ENCODE measurements at places on chromosomes 12 and 14.

- no peak for DNase-seq
Observed at GRCh38 chr12:69840727-69841126, 15.7 kb downstream of the MYRFL start.

GRCh38 chr14:105532735-105533141 lies 6.4 kb downstream of the TMEM121 start:
- no peak for DNase-seq

DNA sequence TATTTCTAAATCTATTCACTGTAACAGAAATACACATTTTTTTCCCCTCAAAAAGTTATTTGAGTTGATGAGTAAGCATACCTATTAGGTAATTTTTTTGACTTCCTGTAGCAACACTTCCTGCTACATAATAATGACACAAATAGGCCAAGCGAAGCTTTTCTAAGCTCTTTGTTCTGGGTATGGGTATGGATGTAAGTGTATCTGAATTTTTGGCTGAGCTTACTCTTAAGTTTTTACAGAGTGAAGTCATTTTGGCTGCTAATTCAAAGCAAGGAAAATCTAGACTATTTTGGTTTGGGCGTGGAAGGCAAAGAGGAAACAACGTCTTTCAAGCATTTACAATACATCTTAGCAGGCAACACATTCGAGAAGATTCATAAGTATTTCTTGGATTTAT lies 1206.0 kb upstream of the FLRT2 start:
- DNase-seq, result no peak

DNA sequence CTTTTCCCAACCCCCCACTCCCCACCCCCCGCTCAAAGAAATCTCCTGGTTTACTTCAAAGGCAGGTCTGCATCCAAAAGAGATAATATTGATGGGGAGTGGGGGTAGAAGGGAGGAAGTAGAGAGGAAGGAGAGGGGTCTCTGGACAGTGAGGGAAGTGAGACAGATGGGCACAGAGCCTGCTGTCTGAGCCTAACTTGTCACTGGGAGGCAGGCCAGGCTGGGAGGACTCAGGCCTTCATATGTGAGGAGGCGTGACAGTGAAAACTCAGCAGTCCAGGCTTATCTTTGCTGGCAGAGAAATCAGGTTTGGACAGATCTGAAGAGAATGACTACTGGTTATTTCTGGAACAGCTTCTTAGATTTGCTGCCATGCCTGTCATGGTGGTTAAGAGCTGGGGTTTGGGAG lies 192.3 kb downstream of the NUAK1 start:
- no peak for DNase-seq

DNA sequence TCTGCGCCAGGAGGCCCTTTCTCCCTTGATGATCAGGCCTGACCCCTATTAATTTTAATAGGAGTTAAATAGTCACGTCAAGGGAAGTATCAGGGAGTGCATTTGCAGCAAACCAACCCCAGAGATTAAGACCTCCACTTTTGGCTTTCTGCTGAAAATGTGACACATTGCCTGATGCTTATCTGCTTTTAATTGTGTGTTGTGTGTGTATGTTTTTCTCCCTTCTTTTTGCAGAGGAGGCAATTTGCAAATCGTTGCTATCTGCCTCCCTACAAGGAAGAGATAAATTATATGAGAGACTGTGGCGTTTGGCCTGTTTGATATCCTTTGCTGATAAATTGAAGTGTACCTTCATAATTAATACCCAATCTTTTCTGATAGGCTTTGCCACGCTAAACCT lies 822.9 kb downstream of the VRK1 start:
- no peak for DNase-seq
